ENCODE measurements at places on chromosomes 4 and X.

DNA sequence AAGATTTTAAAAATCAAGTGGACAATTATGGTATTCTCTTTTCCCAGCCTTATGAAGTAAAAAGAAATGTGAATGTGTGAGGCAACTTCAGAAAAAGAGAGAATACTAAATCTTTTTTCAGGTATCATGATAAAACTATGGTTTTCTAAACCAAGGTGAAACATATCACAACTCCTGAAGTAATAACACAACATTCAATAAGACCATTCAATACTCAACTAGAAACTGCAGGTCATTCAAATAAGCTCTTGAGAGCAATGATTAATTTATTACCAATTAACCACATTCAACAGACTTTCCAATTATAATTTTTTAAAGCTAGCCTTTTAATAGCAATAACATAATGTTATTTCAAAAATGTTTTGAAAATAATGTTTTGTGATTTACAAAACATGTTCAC is 35.8 kb downstream of the SLC10A7 start:
- no peak for DNase-seq

DNA sequence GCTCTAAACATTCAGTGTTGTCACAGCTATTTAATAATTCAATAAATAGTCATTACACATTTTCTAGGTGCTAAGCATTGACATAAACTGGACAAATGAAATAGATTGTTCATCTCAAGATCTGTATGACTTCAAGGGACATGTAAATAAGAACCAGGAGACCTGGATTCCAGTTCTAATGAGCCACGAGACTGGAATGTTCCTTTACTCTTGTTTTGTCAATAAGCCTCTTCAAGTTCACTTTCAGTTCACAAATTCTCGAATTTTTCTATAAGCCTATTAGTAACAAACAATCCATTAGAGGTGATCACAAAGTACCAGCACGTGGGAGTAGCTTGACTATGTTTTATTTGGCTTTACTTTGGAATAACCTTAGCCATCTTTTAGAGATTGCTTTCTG is 514.0 kb upstream of the SMIM31 start:
- no peak for DNase-seq

DNA sequence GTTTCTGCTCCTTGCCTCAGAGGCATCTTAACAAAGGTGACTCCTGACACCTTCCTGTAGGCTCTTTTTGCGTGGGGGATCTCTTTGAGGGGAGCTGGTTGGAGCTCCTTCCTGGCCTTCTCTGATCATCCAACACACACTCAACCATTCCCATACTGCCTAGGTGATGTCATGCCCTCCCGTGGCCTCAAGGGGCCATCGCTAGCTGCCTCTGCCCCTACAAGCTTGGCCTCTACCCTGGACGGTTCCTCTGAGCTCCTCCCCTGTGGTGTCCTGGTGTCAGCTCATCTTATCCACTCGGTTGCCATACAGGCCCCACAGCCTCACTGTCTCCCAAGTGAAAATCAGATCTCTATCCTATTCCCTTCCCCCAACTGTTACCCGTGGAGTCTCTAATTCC is 13.7 kb upstream of the ZNF185 start:
- no peak for DNase-seq

GRCh38 chr4:182862921-182863320 is 54.3 kb downstream of the DCTD start:
- no peak for DNase-seq
